NCI-H187 (cell line): ENCODE measurements at places on chromosomes 4 and X.

- no peak for DNase-seq
Observed at GRCh38 chr4:37908488-37909331, 17.8 kb downstream of the TBC1D1 start.

GRCh38 chr4:153639833-153640802 is 44.0 kb upstream of the TLR2 start:
- no peak for DNase-seq

DNA sequence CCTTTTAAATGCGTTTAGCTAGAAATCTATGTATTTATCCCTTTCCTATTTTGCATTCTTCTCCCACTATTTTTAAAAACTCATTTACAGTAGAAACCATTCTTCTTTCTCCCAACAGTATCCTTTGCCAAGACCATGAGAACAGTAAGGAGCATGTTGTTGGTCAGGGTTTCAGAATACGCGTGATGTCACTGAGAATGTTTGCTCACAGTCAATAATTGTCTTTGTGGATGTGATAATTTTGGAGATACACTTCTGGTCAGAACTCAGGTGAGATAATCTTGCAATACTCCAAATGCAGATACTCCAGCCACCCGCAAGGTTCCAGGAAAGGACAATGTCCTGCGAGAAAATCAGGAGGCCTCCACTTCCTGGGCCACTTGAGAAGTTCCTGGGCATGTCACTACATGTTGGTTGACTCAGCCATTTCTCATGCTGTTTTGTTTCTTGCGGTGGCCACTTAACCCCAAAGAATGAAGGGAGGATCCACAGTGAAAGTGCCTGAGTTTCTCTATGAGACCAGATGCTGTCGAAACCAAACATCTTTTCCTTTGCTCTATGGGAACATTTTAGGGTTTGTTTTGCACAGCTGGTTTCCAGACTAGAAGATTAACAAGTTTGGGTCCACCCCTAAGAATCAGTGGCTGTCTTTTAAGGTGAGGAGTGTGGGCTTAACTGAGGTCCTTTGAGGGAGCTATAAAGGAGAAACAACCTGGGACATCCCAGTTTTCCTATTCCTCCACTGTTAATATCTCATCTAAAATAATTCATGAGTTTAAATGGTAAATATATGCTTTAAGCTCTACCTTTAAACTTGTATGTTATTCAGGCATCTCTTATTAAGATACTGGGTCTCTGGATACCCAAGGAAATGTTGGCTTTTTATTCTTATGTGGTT is 116.0 kb downstream of the SOWAHB start:
- DNase-seq: peak; percentile 15

DNA sequence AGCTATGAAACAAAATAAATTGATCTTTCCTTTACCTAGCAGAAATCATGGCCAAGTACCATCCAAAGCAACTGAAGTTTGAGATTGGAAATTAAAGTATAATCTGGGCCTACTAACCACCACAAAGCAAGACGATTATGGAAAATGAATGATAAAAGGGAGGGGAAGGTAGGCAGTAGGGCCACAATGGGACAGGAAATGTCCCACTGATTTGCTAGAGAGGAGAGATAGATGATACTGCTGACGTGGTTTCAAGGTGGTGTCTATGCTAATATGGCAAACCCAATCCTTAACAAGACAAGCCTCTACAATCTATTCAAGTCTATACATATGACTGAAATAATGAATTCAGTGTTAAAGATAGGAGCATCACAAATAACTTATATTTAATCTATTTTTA is 6.1 kb downstream of the TMPRSS11F start:
- DNase-seq: no peak

GRCh38 chrX:131393426-131393825 is 104.3 kb upstream of the IGSF1 start:
- DNase-seq: peak; percentile 40

DNA sequence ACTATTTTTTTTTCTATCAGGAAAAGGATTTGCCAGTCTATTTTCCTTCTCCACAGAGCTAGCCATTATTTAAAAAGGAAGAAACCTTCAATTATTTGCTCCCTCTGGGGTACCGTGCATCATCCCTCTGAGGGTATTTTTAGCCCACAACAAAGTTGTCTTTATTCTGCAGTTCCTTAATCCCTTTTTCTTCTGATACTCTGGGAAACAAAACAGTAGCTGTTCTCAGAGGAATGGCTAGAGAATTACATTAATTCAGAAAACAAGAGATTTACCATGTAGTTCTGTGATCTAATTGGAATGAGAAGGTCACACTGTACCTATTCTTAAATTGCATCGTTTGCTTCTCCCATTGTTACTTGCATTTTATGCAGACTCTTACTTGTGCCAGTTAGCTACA is 1056.7 kb downstream of the STIM2 start:
- no peak for DNase-seq

- DNase-seq: no peak
Observed at GRCh38 chr4:117874216-117874615, 160.1 kb upstream of the NDST3 start.

- no peak for DNase-seq
Observed at GRCh38 chrX:110966839-110967238, 129.2 kb upstream of the PAK3 start.

DNA sequence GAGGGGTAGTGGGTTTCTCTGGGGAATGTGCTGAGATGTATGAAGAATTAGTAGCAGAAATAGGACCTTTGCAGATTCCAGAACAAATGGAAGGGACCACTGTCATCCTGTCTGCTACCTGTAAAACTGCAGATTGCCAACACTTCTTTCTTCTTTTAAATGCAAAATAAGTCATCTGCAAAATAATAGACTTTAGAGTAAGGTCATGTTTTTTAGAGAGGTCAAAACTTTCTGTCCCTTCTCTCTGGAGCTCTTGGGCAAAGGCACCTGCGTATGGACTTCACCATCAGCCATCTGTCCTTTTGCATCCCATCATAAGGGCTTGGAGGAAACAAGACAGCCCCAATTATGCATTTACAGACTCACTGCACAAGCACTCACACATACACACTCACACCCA is 121.1 kb upstream of the PPARGC1A start:
- no peak for DNase-seq

- DNase-seq: no peak
Observed at GRCh38 chrX:129689796-129690195, 35.0 kb upstream of the APLN start.

DNA sequence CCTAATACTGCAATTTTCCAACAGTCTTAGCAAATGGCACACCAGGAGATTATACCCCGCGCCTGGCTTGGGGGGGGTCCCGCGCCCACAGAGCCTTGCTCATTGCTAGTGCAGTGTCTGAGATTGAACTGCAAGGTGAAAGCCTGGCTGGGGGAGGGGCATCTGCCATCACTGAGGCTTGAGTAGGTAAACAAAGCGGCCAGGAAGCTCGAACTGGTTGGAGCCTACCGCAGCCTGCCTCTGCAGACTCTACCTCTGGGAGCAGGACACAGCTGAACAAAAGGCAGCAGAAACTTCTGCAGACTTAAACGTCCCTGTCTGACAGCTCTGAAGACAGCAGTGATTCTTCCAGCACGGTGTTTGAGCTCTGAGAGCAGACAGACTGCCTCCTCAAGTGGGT is 172.8 kb upstream of the NAP1L5 start:
- no peak for DNase-seq

DNA sequence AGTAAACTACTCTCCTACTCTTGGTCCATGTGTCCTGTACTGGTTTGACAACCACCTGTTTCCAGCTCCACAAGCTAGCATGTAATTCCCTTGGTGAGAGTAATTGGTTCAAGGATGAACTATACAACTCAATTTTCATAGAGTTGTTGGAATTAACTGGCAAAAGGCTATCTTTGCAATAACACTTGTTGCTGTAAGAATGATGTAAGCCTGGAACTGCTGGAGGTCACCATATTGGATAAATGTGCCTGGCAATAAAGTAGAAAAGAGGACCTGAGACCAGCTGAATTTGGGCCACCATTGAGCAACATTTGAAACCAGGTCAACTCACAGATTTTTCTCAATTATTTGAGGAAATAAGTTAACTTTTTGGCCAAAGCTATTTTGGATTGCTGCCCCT is 175.5 kb downstream of the CAMK2D start:
- DNase-seq: no peak

- DNase-seq: no peak
Observed at GRCh38 chrX:48772602-48773001, 11.1 kb downstream of the GLOD5 start.

- no peak for DNase-seq
Observed at GRCh38 chr4:154677923-154678322, 65.5 kb upstream of the FGG start.

- DNase-seq: no peak
Observed at GRCh38 chr4:149645790-149646189, 169.9 kb downstream of the IQCM start.

DNA sequence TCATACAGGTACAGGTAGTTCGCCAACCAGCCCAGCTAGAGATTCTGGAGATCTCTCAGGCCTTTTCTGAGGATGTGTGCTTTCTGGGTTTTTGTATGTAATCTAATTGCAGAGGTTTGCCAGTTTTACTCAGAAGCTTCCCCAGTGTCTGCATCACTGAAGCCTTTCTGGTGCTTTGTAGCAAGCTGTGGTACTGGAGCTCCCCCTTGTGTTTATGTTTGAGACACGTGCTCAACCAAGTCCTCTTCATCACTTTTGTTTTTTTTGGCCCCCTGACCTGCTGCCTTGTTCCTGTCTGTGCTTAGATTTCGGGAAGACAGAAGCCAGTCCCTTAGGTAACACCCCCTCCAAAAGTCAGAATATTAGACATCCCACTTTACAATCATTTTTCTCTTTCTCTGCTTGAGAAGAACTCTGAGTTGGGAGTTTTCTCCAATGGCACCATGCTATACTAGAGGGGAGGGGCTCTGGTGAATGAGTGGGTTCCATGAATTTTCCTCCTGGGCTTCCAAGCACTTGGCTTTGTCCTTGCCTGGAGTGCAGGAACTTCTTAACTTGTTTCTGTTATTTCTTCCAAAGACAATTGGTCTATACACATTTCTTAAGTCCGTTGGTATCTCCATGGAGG is 128.4 kb upstream of the TBC1D9 start:
- DNase-seq: no peak

GRCh38 chrX:38087594-38087993 is 81.2 kb downstream of the SYTL5 start:
- no peak for DNase-seq

DNA sequence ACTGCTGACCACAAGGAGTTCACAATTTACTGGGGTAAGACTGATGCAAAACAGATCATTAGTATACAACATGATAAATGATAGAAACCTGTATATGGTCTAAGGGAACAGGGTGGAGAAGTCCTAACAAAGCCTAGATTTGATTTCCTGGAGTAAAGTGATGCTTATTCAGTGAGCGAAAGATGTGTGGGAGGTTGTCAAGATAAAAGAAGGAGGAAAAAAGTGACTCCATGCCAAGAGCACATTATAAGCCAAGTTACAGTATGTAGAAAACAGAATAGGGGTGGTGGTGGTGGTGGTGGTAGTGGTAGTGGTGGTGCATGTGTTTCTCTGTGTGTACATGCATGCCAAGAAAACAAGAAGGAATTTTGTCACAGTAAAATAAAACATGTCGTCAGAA is 325.2 kb downstream of the MAPK10 start:
- no peak for DNase-seq

GRCh38 chr4:537436-538264 is 38.4 kb downstream of the TMEM271 start:
- no peak for DNase-seq

- no peak for DNase-seq
Observed at GRCh38 chrX:48058621-48059295, 12.7 kb downstream of the ZNF630 start.

GRCh38 chr4:140533951-140534480 is 10.0 kb downstream of the ELMOD2 start:
- no peak for DNase-seq

GRCh38 chr4:174189392-174190015 is 94.0 kb downstream of the FBXO8 start:
- DNase-seq: no peak

DNA sequence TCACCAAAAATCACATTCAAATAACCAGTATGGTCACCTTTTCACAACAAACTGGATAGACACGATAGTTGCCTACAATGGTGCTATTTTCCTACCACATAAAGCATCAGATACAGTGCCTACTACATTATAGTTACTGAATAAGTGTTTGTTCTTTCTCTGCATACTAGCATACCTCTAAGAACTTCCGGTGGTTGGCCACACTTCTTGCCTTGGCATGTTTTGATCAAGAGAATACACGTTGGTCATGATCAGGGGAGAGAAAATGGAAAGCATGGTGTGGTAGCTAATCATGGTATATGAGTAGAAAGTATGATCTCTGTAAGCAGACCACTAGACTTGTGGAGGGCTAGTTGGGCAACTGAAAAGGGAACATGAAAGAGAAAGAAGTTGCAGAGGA is 322.8 kb upstream of the DIAPH2 start:
- DNase-seq: no peak

DNA sequence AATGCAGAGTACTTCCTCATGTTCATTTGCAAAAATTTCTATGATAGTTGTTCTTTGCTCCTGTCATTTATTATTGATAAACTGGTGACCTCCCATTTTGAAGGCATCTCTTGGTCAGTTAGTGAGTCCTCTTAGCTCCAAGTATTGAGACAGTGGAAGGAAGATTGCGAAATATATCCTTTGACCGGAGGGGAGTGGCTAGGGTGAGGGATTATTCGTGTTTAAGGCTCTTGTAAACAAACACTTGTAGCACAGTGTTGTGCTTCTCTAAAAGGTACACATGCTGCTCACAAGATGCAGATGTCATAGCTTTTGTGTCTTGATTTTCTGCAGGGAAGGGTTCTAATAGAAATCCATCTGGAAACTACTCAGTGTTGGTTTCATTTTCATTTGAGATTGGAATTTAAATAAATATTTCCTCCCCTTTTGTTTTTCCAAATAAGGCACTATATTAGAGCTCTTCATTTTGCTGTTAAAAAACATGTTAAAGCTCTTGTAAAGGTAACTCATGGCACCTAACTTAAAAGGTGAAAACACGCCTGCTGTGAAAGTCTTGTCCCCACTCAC is 21.8 kb downstream of the TXLNG start:
- DNase-seq: no peak

DNA sequence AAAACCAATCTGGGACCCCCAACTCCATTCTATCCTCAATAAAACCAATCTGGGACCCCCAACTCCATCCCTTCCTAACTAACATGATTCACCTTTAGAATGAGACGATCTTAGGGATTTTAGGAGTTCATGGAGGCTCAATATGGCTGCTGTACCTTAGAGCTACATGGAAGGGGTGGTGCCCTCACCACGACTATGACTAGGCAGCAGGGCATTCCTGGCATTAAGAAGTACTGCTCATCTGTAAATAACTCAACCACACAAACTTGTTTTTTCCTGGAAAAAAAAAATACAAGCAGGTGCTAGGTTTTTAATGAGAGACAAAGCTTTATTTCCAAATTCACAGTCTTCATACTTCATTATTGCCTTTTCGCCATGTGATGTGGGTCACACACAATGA is 346.5 kb upstream of the FAT1 start:
- DNase-seq: no peak

- no peak for DNase-seq
Observed at GRCh38 chr4:8582941-8583654, 2.9 kb downstream of the GPR78 start.
